ENCODE measurements at places on chromosomes 2 and 18. TPM values are rescaled to one million over a fixed set of nuclear protein-coding genes. Genes with fewer than 3 reads are reported as not detected.
A peak's percentile ranks its signal among the peaks of the same experiment; 100 is the strongest.

DNA sequence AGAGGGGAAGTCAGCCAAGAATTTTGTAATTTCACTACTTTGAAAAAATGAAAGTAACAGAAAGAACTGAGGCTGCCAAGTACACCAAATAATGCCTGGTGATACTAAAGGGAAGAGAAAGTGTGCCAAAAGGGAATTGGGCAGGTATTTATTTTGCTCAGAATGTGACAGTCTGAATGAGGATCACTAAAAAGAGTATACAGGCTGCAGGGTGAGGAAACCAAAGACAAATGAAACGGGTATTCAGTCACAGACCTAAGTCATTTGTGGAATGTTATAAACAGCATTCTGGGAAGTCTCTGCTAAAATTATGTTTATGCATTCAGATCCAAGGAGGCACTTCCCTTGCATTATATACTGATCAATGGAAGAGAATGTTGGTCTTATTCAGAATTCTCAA, 418.6 kb upstream of the SLC39A10 start:
- no peak overlapping the region for H3K27ac ChIP-seq
- no peaks in the 10 kb centered on the region for H3K4me1 ChIP-seq
- H3K36me3 ChIP-seq, result no peaks in the 10 kb centered on the region
- no peak overlapping the region for H3K4me3 ChIP-seq
- no peak for DNase-seq

- no peaks in the 10 kb centered on the region for H3K36me3 ChIP-seq
- H3K27ac ChIP-seq, result no peak overlapping the region
- H3K27me3 ChIP-seq, result no peaks in the 10 kb centered on the region
- DNase-seq, result no peak
- H3K4me1 ChIP-seq, result no peaks in the 10 kb centered on the region
- H3K4me3 ChIP-seq, result no peak overlapping the region
Observed at GRCh38 chr2:79005216-79005615, 20.3 kb upstream of the REG3G start.

GRCh38 chr18:27956001-27956640, 220.8 kb downstream of the CDH2 start:
- H3K27me3 ChIP-seq, result no peaks in the 10 kb centered on the region
- H3K27ac ChIP-seq, result no peak overlapping the region
- no peaks in the 10 kb centered on the region for H3K36me3 ChIP-seq
- no peaks in the 10 kb centered on the region for H3K4me1 ChIP-seq

DNA sequence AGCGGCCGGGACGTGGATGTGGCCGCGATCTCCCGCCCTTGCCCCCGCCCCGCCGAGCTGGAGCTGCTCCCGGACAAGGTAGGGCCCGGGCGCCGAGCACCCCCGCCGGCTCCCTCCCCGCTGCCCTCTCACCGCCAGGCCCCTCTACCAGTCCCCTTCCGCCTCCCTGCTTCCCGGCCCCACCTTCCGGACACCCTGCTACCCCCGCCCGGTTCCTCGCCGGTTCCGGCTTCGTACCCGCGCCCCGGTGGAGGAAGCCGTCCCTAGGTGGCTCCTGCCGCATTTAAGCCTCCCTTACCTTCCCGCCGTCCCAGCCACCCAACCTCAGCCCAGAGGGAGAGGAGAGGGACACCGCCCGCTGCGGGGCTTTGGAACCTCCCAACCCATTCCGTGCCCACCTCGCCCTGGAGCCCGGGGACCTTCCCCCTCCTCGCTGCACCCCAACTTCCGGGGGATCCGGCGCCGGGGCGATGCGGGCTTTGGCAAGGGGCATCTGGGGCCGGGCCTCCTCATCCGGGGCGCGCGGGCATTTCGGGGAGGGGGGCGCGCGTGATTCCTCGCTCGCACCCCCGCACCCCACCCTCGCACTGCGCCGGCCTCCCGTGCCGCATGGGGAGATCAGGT, 475 bp downstream of the B3GNT2 start:
- H3K27ac ChIP-seq, result peak overlapping the region; percentile 78
- H3K27me3 ChIP-seq, result no peaks in the 10 kb centered on the region
- peaks cover 32% of the 10 kb centered on the region for H3K4me1 ChIP-seq
- peak overlapping the region; percentile 60 for H3K4me3 ChIP-seq
- H3K36me3 ChIP-seq, result no peaks in the 10 kb centered on the region

DNA sequence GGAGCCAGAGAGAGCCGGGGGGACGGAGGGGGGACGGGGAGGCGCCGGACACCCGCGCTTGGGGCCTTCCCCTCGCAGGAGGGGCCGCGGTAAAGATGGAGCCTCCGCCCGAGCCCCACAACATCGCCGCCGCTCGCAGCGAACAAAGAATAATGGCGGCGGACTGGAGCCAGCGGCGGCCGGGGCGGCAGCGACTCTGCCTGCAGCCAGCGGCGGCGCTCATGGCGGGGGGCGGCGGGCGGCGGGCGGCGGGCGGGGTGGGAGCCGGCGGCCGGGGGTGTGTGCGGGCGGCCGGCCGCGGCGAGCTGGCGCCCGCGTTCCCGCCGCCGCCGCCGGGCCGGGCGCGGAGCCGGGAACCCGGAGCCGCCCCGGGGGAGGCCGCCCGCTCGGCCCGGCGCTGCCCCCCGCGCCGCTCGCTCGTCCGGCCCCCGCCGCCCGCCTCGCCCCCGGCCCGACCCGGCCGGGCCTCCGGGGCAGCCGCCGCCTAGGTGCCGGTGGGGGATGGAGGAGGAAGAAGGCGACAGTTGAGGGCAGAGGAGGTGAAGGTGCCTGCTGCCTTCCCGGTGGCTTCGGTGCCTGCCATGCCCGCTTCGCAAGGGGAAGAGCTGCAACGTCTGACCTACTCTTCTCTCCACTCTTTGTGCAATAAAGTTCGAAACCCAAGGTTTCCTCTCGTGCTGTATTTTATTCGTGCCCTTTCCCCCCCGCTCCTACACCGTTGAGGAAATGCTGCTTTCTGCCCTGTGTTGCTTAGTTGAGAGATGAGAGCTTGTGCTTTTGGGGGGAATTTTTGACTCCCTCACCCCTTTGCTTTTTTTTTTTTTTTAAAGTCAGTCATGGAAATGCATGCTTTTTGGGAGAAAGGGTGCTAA, 634 bp downstream of the CREB1 start:
- peak overlapping the region; percentile 68 for H3K4me3 ChIP-seq
- H3K27ac ChIP-seq, result peak overlapping the region; percentile 96
- H3K36me3 ChIP-seq, result no peaks in the 10 kb centered on the region
- DNase-seq, result no peak
- H3K27me3 ChIP-seq, result no peaks in the 10 kb centered on the region

DNA sequence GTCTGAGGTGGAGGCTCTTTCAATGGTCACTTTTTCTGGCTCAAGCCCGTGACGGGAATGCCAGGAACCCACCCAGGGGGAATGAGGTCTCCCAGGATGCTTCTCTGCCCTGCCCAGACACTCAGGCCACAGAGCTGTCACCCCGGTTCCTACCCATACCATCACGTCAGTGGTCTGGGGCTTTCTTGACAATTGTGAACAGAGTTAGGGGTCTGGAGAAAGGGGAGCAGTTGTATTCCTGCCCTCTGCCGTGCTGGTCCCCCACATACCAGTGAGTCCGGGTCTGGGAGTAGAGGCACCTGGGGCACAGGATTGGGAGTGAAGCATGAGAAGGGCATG, 97.2 kb downstream of the B3GNT2 start:
- no peak overlapping the region for H3K4me3 ChIP-seq
- H3K36me3 ChIP-seq, result no peaks in the 10 kb centered on the region
- no peak for DNase-seq
- peaks cover 12% of the 10 kb centered on the region for H3K4me1 ChIP-seq
- H3K27ac ChIP-seq, result peak overlapping the region; percentile 74

SPATA3 gene
- not detected for total RNA-seq

DNA sequence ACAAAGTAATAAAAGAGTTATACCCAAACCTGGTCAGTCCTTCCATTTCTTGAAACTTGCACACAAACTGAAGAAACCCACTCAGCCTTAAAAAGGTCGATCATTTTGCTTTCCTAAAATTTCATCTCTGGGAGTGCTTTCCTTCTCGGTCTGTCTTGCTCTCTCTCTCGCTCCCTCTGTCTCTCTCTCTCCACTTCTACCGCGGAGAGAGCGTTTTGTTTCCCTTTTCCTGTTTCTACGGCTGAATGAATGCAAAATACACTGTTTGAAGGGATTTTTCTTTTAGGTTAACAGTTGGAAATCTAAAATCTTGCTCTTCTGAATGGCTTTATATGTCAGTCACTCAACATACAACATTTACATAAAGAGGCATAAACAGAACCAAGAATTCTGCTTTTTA, 424.2 kb downstream of the TGIF1 start:
- no peak for DNase-seq
- no peaks in the 10 kb centered on the region for H3K36me3 ChIP-seq
- H3K4me1 ChIP-seq, result no peaks in the 10 kb centered on the region

- no peak overlapping the region for H3K27ac ChIP-seq
- H3K4me1 ChIP-seq, result no peaks in the 10 kb centered on the region
- DNase-seq, result no peak
- H3K36me3 ChIP-seq, result no peaks in the 10 kb centered on the region
- no peak overlapping the region for H3K4me3 ChIP-seq
Observed at GRCh38 chr2:154446324-154446723, 252.2 kb upstream of the KCNJ3 start.

MFF gene
- 102 TPM for total RNA-seq

DNA sequence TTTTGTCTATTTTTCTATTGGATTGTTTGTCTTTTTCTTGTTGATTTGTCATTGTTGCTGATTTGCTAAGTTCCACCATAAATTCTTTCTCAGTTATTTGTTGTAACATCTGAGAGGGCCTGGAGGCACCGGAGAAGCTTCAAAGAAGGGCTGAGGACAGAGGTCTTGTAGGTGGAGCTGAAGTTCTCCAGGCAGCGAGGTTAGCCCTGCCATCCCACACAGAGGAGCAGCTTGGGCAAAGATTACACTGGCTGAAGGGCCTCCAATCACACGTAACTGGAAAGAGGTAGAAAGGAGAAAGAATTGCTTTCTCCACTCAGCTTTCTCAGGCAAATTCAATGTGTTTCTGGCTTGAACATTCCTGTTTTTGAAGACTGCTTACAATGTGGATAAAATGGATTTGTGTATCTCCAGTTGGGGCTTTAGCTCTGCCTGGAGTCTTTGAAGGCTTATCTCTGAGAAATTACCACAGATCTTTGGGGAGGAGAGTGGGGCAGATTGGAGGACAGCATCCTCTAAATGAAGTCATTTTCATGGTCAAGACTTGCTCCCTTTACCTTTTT, 21.1 kb upstream of the EMILIN2 start:
- no peaks in the 10 kb centered on the region for H3K27me3 ChIP-seq
- no peak for DNase-seq
- H3K4me3 ChIP-seq, result no peak overlapping the region
- H3K4me1 ChIP-seq, result peaks cover 9% of the 10 kb centered on the region
- no peak overlapping the region for H3K27ac ChIP-seq
- H3K36me3 ChIP-seq, result no peaks in the 10 kb centered on the region

GRCh38 chr2:48753228-48753627, 2.3 kb downstream of the LHCGR start:
- no peaks in the 10 kb centered on the region for H3K27me3 ChIP-seq
- H3K36me3 ChIP-seq, result no peaks in the 10 kb centered on the region
- H3K4me3 ChIP-seq, result no peak overlapping the region
- no peak overlapping the region for H3K27ac ChIP-seq

GRCh38 chr2:56167616-56168562, 15.9 kb upstream of the CCDC85A start:
- no peaks in the 10 kb centered on the region for H3K36me3 ChIP-seq
- no peak overlapping the region for H3K27ac ChIP-seq
- H3K4me1 ChIP-seq, result peaks cover 4% of the 10 kb centered on the region
- no peak overlapping the region for H3K4me3 ChIP-seq

DNA sequence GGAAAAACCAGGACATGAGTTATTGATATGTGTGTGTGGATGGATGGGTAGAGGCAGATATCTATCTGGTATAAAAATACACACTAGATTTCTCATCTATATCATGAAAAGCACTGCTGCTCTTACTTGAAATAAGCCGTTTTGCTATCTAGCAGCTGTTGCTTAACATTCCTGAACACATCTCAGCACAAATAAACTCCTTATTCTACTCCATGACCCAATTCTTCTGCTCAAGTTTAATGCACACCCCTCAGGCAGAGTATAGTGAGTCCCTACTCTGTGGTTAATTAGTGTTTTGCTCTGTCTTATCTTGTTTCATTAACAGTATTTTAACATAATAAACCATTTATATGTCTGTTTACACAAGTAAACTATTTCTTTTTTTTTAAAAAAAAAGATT, 134.2 kb downstream of the CBLN2 start:
- no peak overlapping the region for H3K4me3 ChIP-seq
- no peak overlapping the region for H3K27ac ChIP-seq
- no peaks in the 10 kb centered on the region for H3K27me3 ChIP-seq
- DNase-seq, result no peak

- no peaks in the 10 kb centered on the region for H3K27me3 ChIP-seq
- H3K4me3 ChIP-seq, result no peak overlapping the region
- DNase-seq, result no peak
- H3K36me3 ChIP-seq, result peaks cover 11% of the 10 kb centered on the region
Observed at GRCh38 chr2:105381101-105381668, 17.7 kb downstream of the FHL2 start.

- no peaks in the 10 kb centered on the region for H3K36me3 ChIP-seq
- no peak for DNase-seq
- peaks cover 14% of the 10 kb centered on the region for H3K4me1 ChIP-seq
- peak overlapping the region; percentile 45 for H3K27ac ChIP-seq
- H3K27me3 ChIP-seq, result no peaks in the 10 kb centered on the region
- H3K4me3 ChIP-seq, result no peak overlapping the region
Observed at GRCh38 chr18:80170395-80171053, 61.5 kb downstream of the ADNP2 start.

SGPP2 gene
- not detected for total RNA-seq

GEN1 gene
- 2.3 TPM for total RNA-seq

CSRNP3 gene
- total RNA-seq, result 5.5 TPM
